Fibroblast of the conjunctiva (primary cell): ENCODE measurements at places on chromosomes 6 and 20.

DNA sequence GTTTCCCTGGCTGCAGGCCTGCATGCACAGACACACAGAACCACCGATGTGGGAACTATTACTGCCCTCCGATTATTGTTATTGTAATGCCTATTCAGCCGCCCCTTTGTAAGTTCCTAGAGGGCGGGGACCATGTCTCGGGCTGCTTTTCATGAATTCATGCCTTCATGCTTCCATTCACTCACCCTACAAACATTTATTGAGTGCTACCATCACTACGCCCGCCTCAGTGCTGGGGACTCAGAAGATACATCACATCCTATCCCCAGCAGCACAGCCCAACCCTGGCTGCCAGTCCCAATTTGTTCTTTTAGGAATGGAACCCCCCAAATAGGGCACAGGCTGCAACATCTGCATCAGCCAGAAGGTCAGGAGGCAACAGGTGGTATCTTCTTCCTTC is 75.9 kb downstream of the FOXA2 start:
- DNase-seq, result no peak

DNA sequence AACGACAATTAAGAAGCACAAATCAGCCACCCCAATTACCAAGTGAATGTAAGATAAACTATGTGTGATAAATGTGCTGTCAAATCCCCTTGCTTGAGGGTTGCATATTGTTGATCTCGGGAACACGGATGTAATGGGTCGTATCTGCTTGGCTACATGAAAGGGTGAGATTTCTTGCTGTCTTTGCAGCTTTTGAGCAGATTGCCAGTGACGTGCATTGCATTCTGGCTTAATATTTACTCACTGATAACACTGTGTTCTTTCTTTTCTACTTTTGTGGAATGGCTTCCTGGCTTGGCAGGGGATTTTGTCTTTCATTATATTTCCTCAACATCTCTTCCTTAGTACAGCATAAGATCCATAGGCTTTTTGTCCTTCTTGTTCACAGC is 10.5 kb upstream of the FAM210B start:
- DNase-seq, result no peak

DNA sequence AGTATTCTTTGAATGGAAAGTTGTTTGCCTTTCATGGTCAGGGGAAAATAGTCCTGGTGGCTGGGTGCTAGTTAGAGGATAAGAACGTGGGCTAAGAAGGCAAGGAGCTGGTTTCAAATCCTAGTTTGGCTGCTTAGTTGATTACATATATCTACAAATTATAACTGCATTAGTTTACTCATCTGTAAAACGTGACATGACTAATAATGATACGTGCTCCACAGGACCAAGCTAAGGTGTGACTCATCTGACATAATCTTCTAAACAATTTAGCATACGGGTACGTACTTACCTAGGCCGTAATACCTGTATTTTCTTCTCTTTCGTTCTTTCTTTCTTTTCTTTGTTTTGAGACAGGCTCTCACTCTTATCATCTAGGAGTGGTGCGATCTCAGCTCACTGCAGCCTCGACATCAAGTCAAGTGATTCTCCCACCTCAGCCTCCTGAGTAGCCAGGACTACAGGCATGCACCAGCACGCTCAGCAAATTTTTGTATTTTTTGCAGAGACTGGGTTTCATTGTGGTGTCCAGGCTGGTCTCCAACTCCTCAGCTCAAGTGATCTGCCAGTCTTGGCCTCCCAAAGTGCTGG is 1274.2 kb upstream of the GJE1 start:
- DNase-seq, result no peak

DNA sequence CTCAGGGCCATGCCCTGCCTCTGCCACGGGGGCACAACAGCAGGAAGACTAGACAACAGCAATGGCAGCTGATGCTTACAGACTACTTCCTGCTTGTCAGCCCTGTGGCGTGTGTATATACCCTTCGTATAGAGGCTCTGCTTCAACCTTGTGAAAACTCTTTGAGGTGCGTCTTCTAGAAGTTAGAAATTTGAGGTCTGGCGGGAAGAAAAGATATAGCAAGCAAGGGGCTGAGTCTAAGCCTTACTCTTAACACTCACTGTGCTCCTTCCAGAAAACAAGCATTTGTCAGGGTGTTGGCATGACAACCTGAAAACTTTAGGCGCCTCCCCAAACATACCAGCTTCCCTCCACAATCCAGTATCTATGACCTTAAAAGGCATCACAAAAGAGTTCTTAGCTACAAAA is 33.3 kb downstream of the JPH2 start:
- DNase-seq, result no peak

GRCh38 chr6:148479497-148479896 is 136.9 kb downstream of the SASH1 start:
- no peak for DNase-seq

- DNase-seq, result no peak
Measured at GRCh38 chr6:14910692-14911547, 334.9 kb upstream of the JARID2 start.

GRCh38 chr6:89073014-89073620 is 7.4 kb upstream of the PNRC1 start:
- DNase-seq, result no peak

GRCh38 chr20:46000262-46000996 is 8.3 kb upstream of the MMP9 start:
- no peak for DNase-seq

- no peak for DNase-seq
Measured at GRCh38 chr6:84639396-84639795, 125.0 kb downstream of the TBX18 start.

GRCh38 chr6:106142876-106143431 is 56.8 kb downstream of the PRDM1 start:
- no peak for DNase-seq

DNA sequence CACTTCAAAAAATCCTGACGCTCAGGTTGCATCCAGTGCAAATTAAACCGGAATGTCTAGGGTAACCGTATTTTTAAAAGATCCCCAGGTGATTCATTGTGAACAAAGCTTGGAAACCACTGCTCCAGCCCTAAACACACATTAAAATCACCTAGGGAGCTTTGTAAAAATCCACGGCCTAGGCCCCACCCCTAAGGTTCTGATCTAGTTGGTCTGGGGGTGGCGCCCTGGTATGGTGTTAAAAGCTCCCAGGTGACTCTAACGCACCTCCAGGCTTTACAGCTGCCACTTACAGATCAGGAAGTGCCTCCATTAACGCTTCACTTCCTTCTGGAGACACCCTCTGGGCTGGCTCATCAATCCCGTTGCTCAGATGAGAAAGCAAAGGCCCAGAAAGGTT is 92.2 kb downstream of the GRM4 start:
- DNase-seq, result no peak

DNA sequence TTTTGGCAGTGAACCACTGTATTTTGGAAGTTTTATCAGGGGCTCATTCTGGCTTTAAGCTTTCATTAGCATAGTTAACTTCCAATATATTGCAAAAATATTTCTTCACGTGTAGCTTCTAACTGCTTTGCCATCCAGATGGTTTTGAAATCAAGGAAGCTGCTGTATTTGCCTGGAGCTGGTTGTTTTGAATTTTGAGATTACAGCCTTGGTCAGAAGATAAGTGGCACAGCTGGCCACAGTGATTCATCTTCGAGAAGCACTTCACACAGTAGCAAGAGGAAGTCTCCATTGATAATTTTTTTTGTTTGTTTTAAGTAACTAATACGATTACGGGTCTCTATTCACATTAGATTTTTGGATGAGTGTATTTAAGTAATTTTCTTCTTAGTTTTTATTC is 3.8 kb downstream of the APCDD1L start:
- peak; percentile 18 for DNase-seq

DNA sequence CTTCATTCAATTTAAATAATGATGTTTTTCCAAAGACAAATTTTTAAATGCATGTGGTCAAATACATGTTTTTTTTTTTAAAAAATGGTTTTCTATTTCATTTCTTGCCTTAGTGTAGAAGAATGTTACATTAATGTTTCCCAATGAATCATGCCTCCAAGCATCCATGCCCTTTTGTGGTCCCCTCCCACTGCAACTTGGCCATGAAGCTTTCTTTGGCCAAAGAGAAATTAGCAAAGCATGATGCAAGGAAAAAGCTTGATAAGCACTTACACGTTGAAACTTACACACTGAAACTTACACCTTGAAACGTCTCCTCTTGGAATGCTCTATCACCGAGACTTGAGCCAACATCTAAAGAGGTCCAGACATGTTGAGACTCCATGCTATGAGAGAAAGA is 93.0 kb upstream of the ELOVL5 start:
- DNase-seq, result no peak

GRCh38 chr6:90439586-90439985 is 142.9 kb upstream of the BACH2 start:
- no peak for DNase-seq

- peak; percentile 82 for DNase-seq
Measured at GRCh38 chr6:112251171-112251875, 3.0 kb downstream of the LAMA4 start.

DNA sequence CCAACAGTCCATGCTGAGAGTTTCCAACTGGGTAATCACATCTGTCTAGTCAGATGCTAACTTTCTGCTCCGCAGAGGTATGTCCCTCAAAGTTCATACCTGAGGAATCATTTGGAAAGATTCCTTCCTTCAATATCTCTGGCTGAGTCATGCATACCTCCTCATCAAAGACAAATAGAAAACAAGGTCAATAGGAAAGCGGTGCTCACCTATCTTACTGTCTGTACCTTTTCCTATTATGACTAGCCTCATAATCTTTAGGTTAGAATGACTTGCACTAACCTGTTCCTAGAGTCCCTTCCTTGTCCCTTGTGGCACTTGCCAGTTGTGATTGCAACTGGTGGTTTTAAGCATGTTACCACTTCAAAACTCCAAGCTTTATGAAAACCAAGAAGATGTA is 78.2 kb upstream of the PTPRK start:
- no peak for DNase-seq

DNA sequence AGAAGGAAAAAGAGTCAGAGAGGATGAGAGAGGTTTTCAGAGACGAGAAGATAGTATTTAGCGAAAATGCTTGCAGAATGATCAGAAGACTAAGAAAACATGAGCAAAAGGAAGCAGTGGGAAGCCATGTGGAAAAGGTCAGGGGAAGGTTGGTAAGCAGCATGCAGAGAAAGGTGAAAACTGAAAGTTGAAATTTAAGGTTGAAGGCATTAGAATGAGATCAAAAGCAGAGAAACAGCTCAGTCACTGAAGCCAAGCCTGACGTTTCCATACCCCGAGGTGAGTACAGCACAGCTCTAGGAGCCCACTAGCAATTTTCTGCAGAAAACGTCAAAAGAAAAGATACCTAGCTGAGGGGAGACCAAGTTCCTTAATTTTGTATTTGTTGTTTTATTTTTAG is 19.1 kb upstream of the TFB1M start:
- no peak for DNase-seq

DNA sequence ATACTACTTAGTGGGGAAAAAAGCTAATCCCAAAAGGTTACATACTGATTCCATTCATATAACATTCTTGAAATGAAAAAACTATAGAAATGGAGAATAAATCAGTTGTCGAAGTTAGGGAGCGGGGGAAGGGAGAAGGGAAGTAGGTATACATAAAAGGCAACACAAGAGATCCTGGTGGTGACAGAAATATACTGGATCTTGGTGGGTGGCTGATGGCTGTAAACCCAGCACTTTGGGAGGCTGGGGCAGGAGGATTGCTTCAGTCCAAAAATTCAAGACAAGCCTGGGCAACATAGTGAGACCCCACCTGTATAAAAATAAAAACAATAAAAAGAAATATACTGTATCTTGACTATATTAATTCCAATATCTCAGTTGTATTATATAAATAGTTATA is 105.7 kb upstream of the LGSN start:
- no peak for DNase-seq

GRCh38 chr20:1934156-1934555 is 38.9 kb downstream of the SIRPA start:
- DNase-seq, result peak; percentile 77

DNA sequence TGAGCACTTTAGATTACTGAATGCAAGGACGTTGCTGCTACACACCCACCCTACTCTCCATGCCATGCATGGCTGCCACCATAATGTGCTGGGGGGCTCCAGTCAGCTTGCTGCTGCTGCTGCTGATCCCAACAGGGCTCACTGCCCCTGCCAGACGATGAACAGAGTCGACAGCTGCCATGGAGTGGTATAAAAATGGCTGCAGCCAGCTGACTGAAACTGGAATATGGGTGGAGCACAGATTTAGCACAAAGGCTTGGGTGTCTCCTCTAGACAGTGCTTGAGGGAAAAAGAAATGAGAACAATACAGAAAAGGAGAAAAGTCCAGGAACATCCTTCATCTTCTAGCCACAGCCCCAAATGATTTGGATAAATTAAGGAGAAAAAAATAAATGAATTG is 150.7 kb downstream of the PDSS2 start:
- no peak for DNase-seq

- DNase-seq, result no peak
Measured at GRCh38 chr6:90098627-90099026, 198.0 kb downstream of the BACH2 start.

DNA sequence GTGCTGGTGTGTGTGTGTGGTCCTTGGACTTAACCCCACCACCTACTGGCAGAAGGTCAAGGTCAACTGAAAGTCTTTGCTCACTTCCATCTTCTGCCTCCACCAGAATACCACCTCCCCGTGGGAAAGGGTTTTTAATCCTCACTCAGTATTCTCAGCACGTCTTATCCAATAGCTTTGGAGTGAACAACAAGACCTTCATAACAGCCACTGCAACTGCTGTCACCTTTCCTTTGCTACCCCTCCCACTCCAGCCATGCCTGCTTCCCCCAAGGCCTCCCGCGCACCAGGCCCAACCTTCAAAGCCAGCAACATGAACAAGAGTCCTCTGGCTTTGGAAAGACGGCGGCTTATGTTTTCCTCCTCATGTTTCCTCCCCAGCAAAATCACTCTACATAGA is 787 bp upstream of the BTN2A2 start:
- DNase-seq, result no peak

- peak; percentile 32 for DNase-seq
Measured at GRCh38 chr6:7730784-7731227, 4.9 kb downstream of the BMP6 start.

DNA sequence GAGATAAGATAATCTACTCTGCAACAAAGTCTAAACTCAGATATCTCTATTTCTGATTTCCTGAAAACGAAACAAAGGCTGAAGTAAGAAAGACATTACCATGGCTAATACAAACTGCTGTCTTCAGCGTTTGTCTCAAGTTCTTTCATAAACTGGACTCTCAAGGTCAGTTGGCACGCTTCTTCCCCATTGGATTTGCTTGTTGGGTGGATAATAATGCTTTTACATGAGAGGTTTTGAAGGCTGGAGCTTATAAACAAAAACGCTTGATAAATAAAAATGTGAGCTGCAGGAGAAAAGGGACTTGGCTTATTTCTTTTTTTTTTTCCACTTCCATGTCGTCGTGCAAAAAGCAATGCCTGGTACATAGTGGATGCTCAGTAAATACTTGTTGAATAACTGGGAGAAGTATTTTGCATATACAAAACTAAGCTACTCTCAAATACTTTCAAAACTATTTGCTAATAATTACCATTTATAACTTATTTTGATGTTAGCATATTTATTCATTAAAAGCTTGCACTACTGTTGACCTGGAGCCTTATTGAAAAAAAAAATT is 65.7 kb upstream of the EEF1A1 start:
- DNase-seq, result no peak

DNA sequence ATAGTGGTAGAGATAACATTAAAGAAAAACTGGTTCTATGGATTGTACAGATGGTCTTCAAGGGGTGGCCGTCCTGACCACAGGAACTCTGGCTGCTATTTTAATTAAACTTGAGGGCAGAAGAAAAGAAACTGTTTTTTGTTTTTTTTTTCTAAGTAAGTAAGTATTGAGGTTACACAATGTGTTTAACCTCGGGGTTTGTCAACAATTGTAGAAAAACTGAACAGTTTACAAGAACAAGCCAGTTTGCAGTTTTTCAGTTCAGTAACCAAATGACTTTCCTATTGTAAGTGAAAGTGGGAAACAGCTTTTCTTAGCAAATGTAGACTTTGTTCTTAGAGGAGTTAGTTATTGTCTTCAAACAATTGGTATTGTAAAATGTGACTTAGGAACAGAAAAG is 77.0 kb downstream of the PLCB1 start:
- DNase-seq, result no peak
